ENCODE measurements at places on chromosomes 12 and 14.

- DNase-seq = no peak
Measured at GRCh38 chr12:42696406-42697149, 107.0 kb upstream of the PRICKLE1 start.

DNA sequence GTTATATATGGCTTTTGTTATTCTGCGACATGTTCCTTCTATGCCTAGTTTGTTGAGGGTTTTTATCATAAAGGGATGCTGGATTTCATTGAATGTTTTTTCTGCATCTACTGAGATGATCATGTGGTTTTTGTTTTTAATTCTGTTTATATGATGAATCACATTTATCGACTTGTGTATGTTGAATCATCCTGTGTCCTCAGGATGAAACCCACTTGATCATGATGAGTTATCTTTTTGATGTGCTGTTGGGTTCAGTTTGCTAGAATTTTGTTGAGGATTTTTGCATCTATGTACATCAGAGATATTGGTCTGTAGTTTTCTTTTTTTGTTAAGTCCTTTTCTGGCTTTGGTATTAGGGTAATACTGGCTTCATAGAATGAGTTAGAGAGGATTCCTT lies 291.2 kb downstream of the AKAP6 start:
- DNase-seq = no peak

- DNase-seq = peak; percentile 22
Measured at GRCh38 chr12:15856097-15856982, 25.8 kb upstream of the STRAP start.

DNA sequence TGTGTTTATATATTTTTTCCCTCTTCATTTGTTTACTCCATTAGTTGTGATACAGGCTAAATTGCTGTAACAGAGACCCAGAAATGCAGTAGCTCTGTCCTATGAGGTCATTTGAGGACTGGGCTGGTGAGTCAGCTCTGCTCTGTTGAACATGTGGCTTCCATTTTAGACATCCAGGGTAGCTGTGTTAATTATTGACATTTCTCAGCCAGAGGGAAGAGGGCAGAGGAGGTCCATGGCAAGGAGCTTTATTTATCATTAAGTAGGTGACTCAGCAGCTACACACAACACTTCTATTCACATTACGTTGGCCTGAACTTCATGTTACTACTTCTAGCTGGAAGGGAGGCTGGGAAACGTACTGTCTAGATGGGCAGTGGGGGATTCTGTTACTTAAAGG lies 85.4 kb downstream of the PTCSC3 start:
- no peak for DNase-seq

DNA sequence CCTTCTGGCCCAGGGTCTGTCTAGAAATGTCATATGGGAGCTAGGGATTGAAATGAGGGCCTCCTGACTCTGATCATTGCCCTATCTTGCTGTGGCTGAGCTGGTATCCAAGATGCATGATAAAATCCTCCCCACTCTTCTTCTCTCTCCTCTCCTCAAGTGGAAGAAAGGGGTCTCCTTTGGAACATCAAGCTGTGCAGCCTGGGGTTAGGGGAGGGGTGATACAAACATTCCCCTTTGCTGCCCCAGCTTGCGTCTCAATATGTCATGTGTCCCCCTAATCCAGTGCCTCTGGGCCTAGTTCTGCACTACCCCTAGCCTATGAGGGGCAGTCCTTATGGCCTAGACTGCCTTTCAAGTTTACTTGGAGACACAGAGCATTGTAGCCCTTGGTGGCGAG lies 8.5 kb downstream of the RDH16 start:
- DNase-seq = no peak

DNA sequence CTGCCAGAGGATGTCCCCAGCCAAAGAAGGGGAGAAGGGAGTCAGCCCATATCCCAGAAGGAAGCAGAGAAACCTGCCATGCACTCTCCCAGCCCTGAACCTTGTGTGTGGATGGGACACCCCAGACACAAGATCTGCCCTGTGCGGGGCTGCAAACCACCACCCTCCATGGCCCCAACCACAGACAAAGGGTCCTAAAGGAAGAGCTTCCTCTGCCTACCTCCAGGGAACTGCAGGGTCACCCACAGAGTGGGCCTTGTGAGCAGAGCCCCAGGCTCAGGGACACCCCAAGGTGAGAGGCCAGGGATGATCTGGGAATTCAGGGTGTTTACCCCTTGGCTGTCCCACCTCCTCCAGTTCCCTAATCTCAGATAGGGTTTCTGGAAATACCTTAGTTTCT lies 56.5 kb downstream of the ISCA2 start:
- DNase-seq = no peak

- DNase-seq = no peak
Measured at GRCh38 chr12:69821032-69821455, 4.0 kb upstream of the MYRFL start.

DNA sequence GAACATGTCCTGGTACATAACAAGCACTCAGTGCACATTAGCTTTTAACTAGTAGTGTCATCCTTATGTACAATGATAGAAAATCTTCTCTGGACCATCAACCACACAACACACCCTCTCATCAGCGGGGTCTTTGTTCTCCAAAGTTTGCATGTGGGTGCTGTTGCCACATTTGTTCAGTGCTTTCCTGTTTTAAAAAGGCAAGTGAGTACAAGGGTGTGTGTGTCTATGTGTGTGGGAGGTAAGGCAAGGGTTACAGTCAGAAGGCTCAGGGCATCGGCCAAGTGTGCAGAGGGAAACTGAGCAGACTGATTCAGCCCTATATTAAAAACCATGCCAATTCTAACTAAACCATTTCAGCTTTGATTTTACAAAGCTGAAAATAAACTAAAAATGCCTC lies 17.9 kb downstream of the KRT76 start:
- no peak for DNase-seq

DNA sequence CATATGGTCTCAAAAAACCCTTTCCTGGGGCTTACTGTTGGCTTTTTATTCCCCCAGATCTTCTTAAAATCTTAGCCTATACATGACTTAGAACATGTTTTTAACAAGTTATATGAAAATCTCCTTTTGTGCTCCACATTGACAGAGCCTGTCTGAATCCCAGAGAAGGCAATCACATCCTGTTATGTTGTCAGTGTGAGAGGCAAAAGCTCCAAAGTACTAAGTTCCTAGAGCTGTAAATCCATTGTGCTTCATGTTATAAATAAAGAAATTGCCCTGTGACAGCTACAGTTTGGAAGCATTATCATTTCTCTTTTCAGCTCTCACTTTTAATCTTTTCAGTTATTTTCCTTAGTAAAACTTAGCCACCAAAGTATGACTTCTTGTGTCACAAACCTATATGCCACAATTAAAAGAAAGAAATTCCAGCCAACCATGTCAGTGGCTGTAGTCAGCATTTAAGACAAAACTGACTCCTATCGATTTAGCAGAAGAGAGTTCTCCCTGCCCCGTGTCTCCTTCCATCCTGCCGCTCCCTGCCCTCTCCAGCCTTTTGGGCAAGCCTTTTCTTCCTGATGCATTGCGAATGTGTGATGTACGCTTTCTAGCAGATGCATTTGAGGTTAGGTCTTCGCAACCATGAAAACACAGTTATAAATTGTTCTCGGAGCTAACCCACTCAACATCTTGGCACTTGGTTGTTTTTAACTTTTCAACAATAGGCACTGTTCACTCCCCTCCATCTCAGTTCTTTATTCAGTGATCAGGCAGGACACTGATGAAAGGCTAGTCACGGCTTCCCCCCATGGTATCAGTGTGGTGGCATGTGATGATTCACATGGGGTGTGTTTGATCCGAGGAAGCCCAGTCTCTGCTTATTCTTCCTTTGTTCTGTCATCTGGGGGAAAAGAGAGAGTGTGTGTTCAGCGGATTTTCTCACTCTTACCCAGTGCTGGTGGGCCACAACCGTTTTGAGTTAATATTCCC lies 143.5 kb downstream of the SSPN start:
- DNase-seq = no peak

GRCh38 chr12:93698307-93699092 lies 21.3 kb downstream of the CRADD start:
- DNase-seq = no peak

All from NCI-H524 (cell line).